ENCODE measurements at places on chromosomes 13 and 19.
A peak's percentile ranks its signal among the peaks of the same experiment; 100 is the strongest.

GRCh38 chr13:42116225-42116624, 67.8 kb downstream of the DGKH start:
- no peak for DNase-seq

DNA sequence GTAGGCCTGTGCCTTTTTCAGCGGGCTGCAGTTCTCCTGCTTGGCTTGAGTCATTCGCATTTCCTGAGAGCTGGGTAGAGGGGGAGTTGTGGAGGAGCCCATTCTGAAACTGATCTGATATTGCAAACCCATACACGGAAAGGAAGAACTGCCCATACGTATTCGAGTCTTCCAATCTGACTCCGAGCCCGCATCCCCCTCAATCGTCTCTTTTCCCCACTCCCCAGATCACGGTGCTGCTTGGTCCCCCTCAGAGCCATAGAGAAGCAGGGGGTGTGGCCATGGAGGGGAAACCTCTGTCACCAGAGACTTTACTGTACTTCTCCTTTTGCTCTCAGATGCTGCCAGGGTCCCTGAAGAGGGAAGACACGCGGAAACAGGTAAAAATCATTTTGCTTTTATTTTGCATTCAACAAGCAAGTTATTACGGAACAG, at the start of gene CD22:
TSS of gene CD22 (plus strand) at position 337 of the 435 bp plus-strand sequence. CDS start 2,854 bp downstream, outside the sequence.
- DNase-seq: no peak

GRCh38 chr13:58843567-58843966, 1212.0 kb downstream of the PCDH17 start:
- DNase-seq: no peak

DNA sequence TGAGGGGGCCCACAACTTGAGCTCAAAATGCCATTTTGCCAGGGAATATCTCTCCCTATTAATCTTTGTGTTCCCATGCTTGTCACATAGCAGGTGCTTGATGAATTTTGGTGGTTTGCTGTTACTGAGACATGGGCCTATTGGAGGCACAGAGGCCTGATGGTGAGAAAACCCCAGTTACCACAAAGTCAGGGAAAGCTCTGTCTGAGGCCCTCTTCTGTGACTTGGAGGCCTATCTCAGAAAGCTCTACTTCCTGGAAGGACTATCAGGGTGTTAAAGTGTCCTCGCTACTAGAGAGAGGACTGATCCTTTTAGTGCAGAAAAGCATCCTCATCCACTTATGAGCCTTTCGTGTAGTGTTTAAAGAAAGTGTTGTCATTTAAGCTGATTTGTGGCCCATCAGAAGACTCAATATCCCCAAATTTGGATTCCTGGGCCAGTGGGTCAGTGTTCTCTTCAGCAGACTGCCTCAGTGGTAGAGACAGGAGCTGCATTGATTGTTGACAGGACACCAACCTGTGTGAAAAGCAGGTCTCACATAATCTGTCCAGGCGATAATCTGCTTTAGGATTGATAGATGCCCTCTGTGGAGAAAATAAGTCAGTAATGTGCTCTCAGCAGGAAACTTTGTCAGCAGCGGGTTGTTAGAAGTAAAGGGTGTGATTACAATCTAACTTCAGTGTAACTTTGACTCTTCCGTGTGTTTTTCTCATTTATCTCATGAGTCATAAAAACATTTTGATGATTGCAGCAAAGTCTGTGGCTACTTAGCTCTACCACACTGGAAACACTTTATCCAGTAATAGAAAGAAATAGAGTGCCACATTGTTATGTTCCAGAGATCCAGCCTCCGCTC, 121.0 kb downstream of the AKAP11 start:
- no peak for DNase-seq

DNA sequence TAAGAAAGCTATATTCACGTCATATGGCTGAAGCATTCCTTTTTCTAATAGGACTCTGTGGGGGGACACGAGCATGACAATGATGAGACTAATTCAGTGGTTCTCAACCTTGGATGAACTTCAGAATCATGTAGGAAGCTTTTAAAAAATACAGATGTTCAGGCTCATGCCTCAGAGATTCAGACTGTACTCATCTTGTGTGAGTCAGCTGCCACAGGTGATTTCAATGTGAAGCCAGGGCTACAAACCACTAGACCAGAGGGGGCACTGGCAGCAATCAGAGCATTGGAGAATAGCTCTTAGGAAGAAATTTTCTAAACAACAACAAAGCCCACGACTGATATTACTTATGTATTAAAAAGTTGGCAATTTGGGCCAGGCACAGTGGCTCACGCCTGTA, 91.7 kb downstream of the SERP2 start:
- DNase-seq: no peak

DNA sequence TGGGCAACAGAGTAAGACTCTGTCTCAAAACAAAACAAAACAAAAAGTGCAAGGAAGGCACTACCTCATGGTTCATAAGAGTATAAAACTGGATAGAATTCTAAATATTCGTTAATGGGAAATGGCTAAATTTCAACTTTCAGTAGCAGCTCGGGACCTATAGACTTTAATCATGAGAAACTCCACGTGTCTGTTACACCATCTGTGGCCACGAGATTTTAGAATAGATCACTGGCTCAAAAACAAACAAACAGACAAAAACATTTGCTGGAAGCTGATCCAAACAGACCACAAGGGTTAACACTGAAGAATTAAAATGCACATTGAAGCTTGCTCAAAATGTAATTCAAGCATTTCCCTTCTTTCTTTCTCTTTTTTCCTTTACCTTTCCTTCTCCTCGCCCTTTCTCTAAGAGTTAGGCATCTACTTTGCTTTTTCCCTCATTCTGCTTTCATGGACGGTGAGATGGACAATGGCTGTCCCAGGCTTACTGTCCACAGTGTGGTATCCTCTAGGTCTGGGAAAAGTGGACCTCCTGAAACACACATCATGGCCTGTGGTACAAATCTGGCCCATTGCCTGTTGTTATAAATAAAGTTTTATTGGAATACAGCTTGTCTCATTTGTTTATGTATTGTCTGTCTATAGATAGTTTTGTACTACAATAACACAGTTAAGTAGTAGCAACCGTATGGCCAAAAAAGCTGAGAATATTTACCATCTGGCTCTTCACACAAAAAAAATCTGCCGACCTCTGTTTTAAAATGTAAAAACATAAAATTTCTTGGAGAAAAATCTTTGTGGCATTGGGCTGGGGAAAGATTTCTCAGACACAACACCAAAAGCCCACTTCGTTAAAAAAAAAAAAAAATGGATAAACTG, 10.3 kb downstream of the ELAVL1 start:
- no peak for DNase-seq

DNA sequence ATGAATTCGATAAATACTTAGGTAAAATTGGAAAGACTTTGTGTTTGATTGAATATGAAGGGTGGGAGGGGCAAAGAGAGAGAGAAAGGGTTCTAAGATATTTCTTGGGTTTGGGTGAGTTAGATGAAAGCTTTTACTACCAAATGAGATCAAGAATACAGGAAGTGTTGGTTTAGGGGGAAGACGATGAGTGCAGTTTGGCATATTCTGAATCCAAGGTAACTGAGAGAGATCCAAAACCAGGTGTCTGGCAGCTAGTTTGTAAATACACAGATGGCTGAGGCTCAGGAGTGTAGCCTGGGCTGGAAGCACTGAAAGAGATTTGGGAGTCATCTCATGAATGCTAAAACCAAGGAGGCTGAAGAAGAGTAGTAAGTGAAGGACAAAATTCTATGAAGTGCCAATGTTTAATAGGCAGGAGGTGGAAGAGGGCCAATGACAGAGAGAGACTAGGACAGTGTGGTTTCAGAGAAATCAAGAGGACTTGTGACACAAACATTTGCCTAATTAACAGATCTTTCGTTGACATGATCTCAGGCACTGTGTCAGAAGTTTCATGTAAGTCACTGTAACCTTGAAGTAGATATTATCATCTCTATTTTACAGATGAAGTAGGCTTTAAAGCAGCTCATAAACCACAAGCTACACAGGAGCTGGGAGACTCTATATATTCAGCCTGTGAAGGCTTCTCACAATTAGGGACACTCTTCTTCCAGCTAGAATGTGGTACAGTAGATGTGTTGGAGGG, 70.2 kb upstream of the ZDHHC20 start:
- no peak for DNase-seq

DNA sequence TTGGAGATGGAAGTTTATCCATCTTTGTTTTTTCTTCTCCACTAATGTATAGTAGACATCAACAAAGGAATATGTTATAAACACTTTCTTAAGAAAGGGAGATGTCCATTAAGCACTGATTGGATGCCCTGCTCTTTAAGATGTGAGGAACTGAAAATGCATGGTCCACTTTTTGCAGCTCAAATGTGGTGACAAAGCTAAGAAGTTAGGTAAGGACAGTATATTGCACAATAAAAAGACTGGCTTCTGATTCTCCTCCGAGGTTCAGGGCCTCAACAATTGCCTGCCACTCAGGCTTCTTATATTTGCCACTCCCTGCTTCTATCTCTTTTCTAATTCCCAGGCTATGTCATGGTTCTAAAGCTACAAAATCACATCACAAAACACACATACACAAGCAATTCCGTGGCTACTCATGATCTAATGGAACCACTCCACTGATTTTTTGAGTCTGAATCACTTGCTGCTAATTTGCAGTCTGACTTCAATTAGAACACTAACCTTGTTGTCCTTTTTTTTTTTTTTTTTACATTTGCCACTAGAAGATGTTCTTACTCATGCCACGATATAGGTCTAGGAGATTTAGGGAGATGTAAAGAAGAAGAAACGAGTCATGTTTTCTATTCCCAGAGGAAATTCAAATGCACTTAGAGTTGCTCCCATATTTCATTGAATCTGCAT, 29.6 kb upstream of the TNFSF11 start:
- DNase-seq: no peak

GRCh38 chr13:74026753-74027152, 107.5 kb downstream of the KLF12 start:
- DNase-seq: peak; percentile 53

DNA sequence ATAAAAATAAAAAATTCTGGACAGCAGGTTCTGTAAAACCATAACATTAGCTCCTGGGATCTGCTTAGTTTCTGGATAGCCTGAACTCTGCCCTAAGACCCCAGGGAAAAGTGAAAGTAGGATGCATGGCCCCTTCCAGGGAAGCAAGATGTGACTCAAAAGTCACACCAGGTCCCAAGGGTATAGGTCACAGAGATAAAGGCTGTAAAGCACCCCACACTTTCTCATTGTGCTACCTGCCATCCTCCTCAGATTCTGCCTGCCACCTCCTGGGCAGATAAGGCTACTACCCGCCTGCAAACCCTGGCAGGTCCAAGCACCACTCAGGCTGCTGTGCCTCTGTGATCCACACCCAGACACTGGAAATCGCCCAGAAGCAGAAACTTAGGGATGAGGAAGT, 20.6 kb downstream of the FFAR2 start:
- DNase-seq: peak; percentile 38

DNA sequence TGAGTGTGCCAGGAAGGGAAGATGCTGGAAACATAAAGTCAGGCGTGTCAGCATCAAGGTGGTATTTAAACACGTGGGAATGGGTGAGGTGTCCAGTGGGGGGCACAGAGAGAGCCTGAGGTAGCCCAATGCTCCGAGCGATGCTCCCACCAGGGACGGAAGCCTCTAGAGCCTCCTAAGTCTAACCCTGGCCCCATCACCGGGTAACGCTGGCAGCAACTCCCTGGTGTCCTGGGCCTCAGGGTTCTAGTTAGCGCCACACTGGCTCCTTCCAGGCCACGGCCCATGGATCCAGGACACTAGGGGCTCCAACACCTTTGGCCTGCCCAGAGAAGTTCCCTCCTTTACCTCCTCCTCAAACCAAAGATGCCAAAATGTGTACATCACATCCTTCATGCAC, 65.4 kb downstream of the EPS15L1 start:
- DNase-seq: no peak

DNA sequence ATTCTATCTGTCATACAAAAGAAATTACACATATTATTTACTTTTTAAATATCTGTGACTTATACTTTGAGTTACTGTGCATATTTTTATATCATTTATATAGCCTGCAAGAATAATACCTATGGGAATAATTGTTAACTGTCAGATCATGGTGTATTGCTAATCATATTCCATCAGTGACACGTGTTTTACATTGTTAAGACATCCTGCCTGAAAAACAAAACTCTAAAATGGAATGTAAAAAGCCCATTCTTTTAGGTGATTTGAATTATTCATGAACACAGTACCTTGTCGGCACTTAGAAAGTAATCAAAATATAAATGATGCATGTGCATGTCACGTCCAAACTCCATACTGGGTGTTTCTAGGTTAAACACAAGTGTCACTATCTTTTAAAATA, 533.8 kb upstream of the PCDH9 start:
- no peak for DNase-seq

DNA sequence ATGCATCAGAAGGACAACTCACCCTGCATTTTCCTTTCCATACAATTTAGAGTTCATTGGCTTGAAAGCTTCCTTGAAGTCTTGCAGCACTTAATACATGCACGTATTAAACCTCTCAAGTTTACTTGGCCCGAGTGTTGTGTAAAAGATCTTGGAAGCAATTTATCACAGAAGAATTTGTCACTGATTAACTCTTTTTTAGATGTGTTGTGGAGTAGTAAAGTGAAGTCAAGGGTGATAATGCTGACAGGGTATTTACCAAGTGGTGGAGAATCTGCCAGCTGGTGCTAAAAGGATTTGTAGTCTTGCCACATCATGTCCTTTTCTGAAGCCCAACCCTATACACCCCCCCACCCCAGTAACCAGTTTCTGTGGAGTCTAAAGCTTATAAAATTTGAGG, 421.0 kb upstream of the MIR17HG start:
- DNase-seq: no peak

DNA sequence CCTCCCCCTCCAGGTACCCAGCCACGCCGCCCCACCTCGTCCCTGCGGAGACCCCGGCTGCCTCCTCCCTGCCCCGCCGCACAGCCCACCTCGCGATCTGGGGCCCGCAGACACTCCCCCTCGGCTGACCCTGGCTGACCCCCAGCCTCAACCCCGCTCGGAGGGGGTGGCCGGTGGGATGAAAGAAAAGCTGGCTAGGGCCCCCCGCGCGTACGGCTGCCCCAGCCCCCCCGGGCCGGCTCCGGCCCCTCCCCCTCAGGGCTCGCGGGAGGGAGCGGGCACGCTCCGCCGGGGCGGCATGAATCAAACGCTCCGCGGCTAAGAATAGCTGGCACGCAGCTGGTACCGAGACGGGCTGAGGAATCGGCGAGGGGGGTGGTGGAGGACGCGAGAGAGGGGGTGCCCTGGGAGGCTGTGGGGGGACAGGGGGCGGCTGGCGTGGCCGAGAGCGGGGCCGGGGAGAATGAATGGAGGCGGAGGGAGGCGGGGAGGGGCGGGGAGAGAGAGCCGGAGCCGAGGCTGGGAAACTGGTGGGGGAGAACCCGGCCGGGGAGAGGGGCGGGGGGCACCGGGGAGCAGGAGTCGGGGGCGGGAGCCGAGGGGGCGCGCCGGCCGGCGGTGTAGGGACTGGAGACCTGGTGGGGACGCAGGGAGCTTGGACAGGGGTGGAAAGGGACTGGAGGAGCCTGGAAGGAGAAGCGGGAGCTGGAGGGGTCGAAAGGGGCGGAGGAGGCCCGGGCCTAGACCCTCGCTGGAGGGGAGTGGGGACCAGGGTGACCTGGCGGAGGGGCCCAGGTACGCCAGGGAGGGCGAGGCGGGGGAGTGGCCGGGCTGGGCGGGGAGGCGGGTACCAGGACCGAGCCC, 1.1 kb downstream of the SHANK1 start:
- DNase-seq: no peak

GRCh38 chr19:1181606-1182005, 7.5 kb upstream of the SBNO2 start:
- DNase-seq: no peak
